ENCODE measurements at places on chromosomes 5 and 9.

DNA sequence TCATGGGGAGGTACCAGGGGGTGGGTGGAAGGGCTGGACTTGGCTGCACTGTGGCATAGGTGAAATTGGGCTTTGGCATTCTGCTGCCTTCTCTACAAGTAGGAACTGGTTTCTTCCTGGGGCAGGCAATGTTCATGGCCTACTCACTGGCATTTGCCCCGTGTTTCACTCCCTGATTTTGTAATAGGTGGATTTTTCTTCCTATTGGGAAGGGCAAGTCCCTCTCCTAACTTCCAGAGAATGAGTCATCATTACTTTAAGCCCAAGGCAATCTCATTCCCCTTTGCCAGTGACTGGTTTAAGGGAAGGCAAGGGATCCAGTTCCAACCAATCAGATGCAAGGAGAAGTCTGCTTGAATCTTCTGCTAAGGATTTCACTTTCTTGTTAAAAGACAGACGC is 67.9 kb upstream of the ANKRD55 start:
- no peak for DNase-seq

- DNase-seq, result no peak
Observed at GRCh38 chr9:116689486-116690032, 2.5 kb downstream of the TRIM32 start.

- no peak for DNase-seq
Observed at GRCh38 chr9:89743216-89743572, 138.4 kb downstream of the GADD45G start.

DNA sequence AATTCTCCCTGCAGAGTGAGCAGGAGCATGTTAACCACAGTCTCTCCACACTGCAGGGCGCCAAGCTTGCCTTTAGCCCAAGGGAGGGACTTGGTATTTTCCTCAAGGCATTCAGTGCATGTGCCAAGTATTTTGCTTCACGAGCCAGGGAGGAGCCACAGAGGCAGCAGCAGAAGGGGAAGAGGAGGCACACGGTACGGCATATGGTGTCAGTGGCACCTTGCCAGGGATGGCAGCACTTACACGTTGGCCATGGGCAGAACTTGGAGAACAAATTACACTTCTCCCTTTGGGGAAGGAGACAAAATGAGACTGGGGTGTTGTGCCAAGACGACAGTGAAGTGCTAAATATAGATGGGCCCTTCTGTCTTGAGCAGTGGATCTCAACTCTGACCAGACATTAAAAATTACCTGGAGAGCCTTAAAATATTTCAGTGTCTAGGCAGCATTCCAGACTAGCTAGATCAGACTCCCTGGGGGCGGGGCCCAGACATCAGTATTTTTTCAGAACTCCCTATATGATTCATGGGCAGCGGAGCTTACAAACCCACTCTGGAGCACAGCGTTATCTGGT is 155.8 kb downstream of the DRD1 start:
- no peak for DNase-seq

- DNase-seq, result no peak
Observed at GRCh38 chr5:125197321-125197720, 450.9 kb upstream of the ZNF608 start.

GRCh38 chr9:136351252-136351800 is 12.2 kb downstream of the DNLZ start:
- no peak for DNase-seq

- DNase-seq, result no peak
Observed at GRCh38 chr5:56585999-56586691, 229.2 kb upstream of the MAP3K1 start.

DNA sequence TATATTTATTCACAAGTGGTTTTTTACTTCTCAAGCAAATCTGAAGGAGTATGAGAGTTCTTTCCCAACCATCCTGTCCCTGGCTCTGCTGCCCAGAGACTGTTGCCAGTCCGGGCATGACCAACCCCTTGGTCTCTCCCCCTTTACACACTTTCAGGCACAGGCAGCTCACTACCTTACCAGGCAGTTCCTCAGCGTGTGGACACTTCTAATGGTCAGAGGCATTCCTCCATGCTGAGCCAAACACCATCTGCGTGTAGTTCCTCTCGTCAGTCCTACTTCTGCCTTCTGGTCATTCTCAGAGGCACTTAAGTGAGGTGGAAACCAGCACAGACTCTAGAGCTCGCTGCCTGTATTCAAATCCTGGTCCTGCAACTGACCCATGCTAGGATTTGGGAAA is 56.1 kb downstream of the TSTD2 start:
- no peak for DNase-seq

DNA sequence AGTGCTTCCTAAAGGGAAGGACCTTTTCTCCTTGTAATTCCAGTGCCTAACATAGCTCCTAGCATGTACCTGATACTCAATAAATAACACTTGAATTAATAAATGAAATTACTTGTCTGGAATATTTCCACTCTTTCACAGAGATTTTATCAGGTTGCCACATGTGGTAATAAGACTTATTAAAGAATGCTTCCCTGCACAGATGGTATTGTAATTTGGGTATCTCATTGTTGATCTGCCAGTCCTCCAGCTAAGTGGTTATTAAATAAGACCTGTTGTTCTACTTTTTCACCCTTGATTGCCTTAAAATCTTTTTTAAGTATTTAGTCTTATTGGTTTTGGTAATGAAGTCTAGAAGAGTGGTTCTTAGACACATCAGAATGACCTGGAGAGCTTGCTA is 28.1 kb upstream of the CETN3 start:
- DNase-seq, result no peak

GRCh38 chr9:121494192-121494591 is 5.5 kb downstream of the GGTA1 start:
- no peak for DNase-seq

DNA sequence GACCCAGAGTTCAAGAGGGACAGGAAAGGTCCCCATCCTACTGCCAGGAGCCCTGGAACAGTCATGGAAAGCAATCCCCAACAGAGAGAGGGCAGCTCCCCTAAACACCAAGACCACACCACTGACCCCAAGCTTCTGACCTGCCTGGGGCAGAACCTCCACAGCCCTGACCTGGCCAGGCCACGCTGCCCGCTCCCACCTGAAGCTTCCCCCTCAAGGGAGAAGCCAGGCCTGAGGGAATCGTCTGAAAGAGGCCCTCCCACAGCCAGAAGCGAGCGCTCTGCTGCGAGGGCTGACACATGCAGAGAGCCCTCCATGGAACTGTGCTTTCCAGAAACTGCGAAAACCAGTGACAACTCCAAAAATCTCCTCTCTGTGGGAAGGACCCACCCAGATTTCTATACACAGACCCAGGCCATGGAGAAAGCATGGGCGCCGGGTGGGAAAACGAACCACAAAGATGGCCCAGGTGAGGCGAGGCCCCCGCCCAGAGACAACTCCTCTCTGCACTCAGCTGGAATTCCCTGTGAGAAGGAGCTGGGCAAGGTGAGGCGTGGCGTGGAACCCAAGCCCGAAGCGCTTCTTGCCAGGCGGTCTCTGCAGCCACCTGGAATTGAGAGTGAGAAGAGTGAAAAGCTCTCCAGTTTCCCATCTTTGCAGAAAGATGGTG is 31.6 kb downstream of the CD180 start:
- DNase-seq, result no peak

DNA sequence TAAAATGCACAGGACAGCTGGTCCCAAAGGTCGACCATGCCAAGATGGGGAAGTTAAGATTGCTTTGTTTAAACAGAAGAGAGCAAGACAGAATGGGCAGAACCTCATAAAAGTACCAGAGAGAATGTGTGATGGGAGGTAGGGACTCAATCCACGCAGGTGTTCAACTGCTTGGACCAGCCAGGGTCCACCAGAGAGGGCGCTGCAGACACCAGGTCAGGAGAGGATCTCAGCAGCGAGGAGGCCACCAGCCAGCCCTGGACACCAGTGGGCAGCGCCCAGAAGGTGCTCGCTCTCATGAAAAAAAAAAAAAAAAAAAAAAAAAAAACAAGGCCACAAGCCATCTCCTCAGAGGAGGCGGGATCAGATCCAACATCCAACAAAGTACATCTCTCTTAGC is 81.8 kb downstream of the SHC3 start:
- no peak for DNase-seq

DNA sequence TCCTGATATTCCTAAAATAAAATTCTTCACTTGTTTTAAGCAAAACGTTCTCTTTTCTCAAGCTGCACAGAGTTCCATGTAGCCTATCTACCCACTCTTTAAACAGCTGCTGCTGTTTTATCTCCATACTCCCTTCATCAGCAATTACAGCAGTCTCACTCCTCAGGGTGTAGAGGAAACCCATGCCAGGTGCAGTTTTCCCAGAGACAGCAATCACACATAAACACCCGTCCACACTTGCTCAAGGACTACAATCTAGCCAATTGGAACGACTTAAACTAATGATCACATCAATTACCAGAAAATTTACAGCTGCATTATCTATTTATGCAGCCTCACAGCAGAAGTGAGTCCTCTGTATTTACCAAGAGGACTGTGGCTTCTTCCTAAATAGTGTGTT is 141.7 kb downstream of the HTR1A start:
- no peak for DNase-seq

DNA sequence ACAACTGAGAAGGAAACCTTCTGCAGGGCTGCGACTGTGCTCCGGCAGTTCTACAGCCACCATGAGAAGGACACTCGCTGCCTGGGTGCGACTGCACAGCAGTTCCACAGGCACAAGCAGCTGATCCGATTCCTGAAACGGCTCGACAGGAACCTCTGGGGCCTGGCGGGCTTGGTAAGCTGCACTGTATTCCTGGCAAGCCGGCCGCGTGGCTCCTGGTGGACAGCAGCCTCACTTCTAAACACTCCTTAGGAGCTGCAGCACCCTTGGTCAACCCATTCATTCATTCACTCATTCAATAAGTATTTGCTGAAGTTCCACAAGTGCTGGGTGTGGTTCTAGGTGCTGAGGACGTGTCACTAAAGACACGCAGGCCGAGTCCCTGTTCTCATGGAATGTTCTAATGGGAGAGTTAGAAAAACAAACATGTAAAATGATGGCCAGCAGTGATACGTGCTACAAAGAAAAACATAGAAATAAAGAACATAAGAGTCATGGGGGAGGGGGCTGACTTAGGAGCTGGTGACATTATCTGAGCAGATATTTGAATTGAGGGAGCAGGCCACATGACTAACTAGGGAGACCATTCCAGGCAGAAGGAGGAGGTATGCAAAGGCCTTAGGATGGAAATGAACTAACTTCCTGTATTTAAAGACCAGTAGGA is 6.1 kb downstream of the IL4 start:
- no peak for DNase-seq

GRCh38 chr9:115533511-115533910 is 415.6 kb upstream of the TNC start:
- DNase-seq, result no peak

DNA sequence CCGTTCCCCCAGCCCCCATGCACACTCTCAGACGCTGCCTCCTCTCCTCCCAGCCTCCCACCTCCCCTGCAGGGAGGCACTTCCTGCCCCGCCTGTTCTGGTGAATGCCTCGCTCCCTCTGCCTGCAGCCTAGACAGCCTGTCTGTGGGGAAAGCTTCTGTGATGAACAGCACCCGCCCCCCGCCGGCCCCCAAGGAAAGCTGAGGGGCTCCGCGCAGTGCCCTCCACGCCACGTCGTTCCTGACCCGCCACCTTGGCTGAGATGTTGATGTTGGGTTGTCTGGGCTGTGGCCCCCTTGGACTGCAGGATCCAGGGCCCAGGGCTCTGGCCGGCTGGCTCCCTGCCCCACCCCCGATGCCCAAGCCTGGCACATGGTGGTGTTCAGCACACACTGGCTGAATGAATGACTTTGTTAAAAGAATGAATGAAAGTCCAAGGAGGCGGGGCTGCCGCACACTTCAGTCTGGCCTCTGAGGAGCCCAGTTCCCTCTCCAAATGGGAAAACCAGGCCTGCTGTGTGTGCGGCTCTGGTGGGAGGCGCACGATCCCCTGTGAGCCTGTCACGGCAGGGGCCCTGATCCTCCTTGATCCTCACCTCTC is 2.1 kb upstream of the MYMK start:
- DNase-seq, result no peak

- DNase-seq, result no peak
Observed at GRCh38 chr9:108149326-108149725, 659.8 kb upstream of the KLF4 start.

DNA sequence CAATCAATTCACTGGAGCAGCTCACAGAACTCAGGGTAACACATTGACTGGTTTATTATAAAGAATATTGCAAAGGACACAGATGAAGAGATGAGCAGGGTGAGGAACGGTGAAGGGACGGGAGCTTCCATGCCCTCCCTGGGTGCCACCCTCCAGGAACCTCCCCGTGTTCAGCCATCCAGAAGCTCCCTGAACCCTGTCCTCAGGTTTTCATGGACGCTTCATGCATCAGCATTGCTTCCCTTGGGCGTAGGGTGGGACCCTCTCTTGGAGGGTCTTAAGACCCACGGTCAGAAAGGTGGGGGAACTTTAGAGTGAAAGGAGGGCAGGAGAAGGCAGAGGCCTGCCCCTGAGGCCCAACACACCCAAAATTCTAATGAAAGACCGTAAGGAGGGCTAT is 12.8 kb downstream of the LAMC3 start:
- DNase-seq, result no peak

DNA sequence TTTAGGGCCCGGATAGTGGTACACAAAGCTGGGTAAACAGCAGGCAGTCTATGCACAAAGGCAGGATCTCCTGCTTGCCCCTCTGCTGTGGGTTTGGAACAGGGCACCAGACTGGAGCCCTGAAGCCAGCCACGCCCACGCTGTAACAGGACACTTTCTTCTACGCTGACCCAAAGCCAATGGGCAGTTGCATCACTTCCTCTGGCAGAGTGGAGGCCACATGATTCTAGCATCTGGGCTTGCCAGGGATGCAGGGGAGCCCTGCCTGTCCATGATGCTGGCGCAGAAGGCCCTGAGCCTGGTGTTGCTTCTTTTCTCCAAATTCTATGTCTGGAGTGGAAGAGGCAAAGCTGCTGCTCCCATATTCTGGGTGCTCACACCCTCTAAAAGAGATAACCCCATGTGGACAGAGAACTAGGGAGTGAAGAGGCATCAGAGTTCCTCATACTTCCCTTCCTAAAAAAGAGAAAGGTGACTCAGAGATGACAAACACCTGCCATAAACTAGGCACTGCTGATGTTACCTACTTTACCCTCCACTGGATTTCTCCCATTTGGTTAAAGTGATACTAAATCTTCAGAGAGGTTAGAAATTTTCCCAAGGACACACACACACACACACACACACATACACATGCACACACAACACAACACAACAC is 260.3 kb upstream of the KLF4 start:
- DNase-seq, result no peak

DNA sequence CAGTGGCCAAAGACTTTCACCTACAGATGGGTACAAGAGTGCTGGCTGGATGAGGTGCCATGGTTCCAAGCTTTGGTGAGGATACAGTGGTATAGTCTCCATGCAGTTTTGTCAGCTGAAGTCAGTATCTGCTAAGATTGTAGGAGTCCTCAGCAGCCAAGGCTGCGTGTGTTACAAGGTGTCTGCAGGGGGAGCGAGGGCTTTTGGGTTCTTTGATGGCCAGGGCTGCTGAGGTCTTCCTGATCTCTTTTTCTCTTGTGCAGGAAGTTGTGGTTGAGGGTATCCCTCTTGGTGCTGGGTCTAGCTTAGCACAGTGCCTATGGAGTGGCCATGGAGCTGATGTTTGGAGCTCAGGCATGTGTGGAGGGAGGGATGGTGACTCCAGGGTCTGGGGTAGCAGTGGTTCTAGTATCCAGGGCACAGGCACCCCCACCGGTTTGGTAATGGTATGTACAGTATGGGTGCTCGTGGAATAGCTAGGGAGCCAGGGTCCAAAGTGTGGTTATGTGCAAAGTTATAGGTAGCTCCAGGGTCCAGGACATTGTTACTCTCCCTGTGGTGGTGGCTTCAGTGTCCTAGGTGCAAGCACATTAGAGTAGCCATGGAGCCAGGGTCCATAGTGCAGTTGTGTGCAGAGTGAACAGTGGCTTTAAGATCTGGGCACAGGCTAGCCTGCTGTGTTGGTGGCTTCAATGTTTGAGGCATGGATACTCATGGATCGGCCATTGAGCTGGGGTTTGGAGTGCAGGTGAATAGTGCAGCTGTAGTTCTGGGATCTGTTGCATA is 36.7 kb downstream of the CNTLN start:
- DNase-seq, result no peak

All from activated T-cell treated with anti-CD3 and anti-CD28 coated beads for 48 hours (primary cell).